ENCODE measurements at places on chromosomes 5 and 9.

DNA sequence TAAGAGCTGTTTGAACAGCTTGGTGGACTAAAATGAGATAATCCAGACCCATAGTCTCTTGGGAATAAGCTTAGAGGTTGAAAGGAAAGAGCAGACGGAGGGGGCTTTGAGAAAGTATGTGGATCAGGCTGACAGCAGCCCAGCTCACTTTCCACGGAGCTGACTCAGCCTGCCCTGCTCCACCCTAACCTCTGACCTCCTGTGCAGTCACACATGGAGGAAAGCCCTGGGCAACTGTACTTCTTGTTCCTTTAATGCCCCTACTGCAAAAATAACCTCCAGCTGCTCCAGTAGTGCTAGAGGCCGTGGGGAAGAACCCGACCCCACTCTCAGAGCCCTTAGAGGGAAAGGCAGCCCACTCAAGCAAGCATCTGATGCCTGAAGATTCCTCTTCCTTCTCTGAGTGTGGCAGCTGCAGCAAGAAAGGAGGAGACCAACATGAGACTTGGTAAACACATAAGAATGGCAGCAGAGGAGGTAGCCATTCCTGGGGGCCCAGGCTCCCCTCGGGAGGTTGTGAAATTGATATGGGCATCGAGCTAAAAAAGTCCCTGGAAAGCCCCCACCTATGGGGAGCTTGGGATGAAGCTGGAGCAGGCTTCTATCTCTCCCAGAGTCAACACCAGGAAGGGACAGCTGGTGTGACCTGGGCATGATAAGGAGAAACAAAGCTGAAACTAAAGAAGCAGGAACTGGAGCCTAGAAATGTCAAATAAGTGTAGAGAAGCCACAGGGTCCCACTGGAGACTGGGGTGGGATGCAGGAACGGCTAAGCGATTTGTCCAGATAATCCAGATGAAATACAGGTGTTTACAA, 204.3 kb downstream of the PIK3R1 start:
- ATAC-seq, result no peak

- no peak for ATAC-seq
Measured at GRCh38 chr9:124754289-124754688, 16.8 kb downstream of the NR6A1 start.

GRCh38 chr5:142506756-142507155, 179.1 kb downstream of the FGF1 start:
- ATAC-seq, result no peak

DNA sequence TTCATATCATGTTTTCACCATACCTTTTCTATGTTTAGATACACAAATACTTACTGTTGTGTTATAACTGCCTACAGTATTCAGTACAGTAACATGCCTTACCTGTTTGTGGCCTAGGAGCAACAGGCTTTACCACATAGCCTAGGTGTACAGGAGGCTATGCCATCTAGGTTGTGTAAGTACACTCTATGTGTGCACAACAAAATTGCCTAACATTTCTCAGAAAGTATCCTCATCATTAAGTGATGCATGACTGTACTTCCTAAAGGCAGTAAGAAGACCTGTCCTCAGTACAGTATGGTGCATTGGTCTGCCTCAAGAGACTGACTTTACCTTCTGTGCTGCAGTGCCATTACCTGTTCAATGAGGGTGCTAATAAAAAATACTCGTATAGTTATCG, 7.9 kb downstream of the TXN start:
- ATAC-seq, result no peak

- ATAC-seq, result no peak
Measured at GRCh38 chr5:53971551-53971950, 338.8 kb downstream of the ARL15 start.

GRCh38 chr9:82140471-82140870, 151.9 kb downstream of the SPATA31D1 start:
- ATAC-seq, result no peak

- ATAC-seq, result no peak
Measured at GRCh38 chr9:83242066-83242465, 179.1 kb upstream of the RASEF start.

DNA sequence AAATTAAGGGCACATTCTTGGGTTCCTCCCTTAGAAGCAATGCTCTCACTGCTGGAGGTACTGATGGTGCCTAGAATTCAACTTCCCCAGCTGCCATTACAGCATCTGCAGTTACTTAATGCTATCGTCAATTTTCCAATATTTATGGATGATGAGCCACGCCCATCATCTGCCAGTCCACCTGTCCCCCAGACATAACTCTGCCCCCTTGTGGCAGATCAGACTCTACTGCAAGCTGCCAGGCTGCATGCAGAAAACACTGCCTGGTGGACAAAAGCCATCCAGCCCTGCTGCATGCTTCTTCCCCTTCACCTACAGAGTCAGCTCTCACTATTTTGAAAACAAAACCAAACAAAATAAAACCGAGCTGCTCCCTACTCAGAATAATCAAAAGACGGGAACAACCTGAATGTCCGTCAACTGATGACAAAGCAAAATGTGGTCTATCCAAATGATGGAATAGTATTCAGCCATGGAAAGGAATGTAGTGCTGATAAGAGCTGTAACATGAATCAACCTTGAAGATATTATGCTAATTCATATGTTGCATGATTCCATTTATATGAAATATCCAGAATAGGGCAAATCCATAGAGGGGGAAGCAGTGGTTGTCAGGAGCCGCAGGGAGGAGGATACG, 66.4 kb downstream of the RETREG1 start:
- ATAC-seq, result peak; percentile 47

- ATAC-seq, result no peak
Measured at GRCh38 chr9:2758162-2758897, 41.0 kb downstream of the KCNV2 start.

GRCh38 chr5:146878476-146879172, at the start of gene PPP2R2B:
Gene PPP2R2B (minus strand): TSS chr5:146878757.
- peak; percentile 83 for ATAC-seq

GRCh38 chr5:36606036-36606427, 374 bp upstream of the SLC1A3 start:
- ATAC-seq, result no peak

- ATAC-seq, result no peak
Measured at GRCh38 chr5:11564706-11565105, 339.5 kb downstream of the CTNND2 start.

- no peak for ATAC-seq
Measured at GRCh38 chr9:34332076-34332964, 3.0 kb downstream of the NUDT2 start.

DNA sequence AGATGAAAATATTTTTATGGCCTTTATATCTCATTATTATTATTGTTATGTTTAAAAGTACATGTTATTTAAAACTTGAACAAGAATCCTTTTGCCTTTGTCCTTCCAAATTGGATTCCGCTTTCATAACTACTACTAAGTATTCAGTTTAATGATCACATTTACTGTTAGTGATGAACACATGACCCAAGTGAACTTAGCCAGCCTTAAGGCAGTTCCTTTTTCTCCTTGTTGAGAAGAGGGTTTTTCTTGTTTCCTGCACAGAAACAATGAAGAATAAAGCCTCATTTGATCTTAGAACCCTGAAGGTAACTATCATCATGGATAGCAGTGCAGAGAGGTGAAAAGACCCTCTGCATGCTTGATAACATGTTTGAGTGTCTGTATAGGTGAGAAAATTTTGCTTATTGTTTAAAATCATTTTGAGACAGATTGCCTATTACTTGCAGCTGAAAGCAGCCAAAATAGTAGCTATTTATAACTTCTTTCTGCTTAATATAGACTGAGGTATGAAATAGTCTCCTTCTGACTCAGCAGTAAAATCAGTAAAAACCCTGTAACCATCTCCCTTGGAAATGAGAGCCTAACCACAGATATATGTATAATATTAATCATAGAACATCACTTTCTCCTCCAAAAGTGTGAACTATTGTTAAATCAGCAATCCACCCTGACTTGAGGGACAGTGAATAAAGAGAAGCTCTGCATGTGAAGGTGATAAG, 266.2 kb downstream of the SPATA31D1 start:
- ATAC-seq, result no peak

DNA sequence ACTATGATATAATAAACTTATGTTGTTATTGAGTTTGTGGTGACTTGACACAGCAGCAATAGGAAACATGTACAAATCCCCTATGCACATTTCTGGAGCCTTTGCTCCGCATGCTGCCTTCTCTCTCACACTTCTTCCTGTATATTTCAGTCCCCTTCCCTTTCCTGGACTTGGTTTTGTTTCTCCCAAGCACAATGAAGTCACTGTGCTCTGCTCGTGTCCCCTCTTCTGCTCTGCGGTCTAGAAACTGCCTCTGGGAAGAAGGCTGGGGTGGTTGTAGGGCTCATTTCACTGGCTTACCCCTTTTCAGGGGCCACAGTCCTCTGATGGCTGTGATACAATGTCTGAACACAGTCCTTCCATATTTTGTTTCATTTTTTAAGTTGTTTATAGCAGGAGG, 15.7 kb upstream of the FGD3 start:
- ATAC-seq, result no peak

DNA sequence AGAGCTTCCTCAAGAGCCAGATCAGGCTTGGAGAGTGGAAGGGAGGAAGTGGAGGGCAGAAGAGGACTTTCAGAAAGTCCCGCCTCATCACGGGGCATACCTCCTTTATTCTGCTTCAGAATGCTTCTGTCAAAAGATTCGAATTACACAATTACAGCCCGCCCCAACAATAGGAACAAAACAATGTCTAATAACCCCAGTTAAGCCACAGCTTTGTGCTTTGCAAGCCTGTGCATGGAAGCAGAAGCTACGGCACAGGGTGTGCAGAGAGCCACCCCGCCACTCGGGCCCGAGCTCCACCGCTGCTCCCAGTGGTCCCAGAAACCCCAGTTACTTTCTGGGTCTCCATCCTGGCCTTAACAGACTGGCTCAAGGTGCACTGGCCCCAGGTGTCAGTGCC, 23.5 kb downstream of the HNRNPH1 start:
- ATAC-seq, result no peak

DNA sequence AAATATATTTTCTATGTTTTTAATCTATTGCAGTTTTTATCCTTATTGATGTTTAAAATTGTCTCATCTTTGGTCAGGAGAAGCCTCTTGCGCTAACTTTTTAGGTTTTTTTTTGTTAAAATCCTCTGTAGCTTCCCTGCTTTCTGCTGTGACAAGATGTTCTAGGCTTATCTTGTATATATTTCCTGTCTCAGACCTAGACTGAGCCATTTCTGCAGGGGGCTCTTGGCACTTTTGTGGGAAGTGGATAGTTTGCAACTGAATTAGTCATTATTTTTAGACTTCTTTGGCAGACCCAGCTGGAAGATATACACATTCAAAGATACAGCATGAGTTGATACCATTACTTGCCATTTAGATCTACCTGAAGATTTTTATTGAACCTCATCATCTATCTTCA, 28.8 kb downstream of the TCERG1 start:
- no peak for ATAC-seq

DNA sequence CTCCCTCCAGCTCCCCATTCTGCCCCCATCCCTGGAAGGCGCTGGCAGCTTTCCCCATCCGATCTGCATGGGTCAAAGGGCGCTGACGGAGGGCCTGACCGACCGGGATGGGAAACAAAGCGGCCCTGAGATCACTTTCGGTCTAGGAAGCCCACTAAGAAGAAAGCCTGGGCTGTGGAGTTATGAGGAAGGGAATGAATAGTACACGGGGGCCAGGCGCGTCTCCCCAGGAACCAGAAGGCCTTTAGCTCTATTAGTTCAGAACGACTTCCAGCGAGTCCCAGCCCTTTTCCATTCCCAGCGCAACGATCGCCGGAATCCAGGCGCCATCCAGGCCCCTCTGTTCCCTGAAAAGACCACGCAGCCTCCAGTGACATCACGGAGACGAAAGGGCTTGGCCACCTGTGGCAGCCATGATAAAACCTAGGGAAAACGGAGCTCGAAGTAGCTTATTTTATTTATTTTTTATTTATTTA, 70.1 kb upstream of the CCDC180 start:
- ATAC-seq, result no peak

GRCh38 chr9:116207371-116208111, 54.0 kb downstream of the PAPPA start:
- ATAC-seq, result no peak

- no peak for ATAC-seq
Measured at GRCh38 chr5:82338771-82339373, 60.7 kb upstream of the RPS23 start.

GRCh38 chr5:107807431-107807830, 136.7 kb upstream of the EFNA5 start:
- ATAC-seq, result no peak

DNA sequence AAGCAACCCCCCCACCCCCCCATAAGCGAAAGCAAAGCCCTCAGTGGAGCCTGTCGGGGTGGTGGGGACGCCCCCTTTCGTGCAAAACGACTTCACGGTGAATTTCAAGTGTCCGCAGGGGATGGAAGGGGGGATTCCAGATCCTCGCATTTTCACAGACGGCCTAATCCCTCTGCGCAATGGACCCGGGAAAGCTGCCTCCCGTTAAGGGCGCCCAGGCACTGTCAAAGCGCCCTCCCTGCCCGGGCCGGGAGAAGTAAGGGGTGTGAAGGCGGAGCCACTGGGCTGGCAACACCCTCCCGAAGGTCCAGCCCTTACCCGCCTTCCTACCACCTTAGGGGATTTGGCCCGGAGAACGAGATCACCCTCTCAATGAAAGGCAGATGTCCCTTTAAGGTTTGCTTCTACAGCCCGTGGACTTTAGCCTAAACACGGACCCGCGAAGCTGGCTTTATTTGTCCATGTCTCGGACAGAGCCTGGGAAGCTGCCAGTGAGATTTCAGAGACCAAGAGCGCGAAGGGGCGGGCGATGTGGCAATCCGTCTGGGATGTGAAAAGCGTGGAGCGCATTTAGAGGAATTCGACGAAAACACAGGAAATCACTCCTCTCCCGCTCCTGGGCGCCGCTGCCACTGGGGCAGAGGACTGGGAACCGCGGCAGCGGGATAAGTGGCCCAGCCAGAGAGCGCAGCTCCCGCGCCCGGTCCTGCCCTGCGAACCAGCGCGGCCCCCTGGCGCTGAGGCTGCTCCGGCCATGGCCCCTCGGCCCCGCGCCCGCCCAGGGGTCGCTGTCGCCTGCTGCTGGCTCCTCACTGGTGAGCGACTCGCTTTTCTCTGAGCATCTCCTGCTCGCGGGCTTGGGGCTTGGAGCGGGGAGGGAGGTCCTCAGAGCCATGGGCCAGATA, at the start of the genes ITGA1 and PELO:
Gene ITGA1, plus strand, starts transcription at position 317 of the 905 bp plus-strand sequence. Its CDS starts 438 bp downstream, at position 755.
Gene PELO, plus strand, starts transcription at position 317 of the 905 bp plus-strand sequence. CDS start 12,479 bp downstream, outside the sequence.
- ATAC-seq, result peak; percentile 72

- no peak for ATAC-seq
Measured at GRCh38 chr5:150461231-150461630, 11.7 kb upstream of the RPS14 start.

GRCh38 chr5:2142456-2142954, 259.8 kb upstream of the IRX4 start:
- ATAC-seq, result no peak

DNA sequence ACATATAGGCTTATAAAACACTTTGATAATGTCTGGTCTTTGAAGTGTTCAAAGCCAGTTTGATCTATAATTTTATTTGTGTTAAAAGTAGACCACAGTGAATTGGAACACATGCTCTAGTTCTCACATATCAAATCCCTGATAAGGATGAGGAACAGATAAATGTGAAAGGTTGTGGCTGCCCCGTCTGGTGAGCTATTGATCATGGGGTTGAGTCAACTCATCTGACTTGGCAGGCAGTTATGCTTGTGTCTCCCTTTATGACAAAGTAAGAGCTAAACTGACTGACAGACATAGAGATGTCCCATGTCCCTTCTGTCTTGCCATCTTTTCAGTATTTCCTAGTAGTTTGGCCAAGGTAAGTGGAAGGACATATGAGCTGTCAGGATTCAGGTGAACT, 2.9 kb upstream of the ERMP1 start:
- no peak for ATAC-seq
